ENCODE measurements at places on chromosomes 2 and 18.

- no peak for DNase-seq
Measured at GRCh38 chr18:48129621-48130082, 199.2 kb upstream of the SMAD2 start.

- DNase-seq: no peak
Measured at GRCh38 chr2:241279413-241279812, 36.1 kb downstream of the HDLBP start.

DNA sequence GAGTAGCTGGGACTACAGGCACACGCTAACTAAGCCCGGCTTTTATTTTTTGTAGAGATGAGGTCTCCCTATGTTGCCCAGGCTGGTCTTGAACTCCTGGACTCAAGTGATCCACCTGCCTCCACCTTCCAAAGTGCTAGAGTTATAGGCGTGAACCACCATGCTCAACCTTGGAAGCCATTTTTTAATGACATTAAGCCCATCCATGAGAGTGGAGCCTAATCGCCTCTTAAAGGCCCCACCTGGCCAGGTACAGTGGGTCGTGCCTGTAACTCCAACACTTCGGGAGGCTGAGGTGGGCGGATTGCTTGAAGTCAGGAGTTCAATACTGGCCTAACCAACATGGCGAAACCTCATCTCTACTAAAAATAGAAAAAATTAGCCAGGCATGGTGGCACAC is 41.6 kb upstream of the TFCP2L1 start:
- DNase-seq: no peak

- no peak for DNase-seq
Measured at GRCh38 chr2:162795312-162795711, 43.3 kb downstream of the KCNH7 start.

DNA sequence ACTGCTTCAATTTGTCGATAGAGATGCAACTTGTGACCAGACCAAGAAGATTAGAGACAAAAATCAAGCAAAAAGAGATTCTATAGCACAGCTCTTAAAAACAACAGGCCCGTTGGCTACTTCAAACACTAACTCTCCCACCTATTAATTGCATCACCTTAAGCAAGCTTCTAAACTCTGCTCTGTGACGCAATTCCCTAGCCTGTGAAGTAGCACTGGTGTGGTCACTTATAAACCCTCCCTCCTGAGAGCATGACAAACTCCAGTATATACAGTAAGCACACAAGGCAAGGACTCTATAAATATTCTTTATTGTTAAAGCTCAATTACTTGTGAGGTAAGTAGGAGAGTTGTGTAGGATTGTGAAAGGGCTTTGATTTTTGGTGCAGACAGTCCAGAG is 72.3 kb downstream of the CMPK2 start:
- no peak for DNase-seq

- no peak for DNase-seq
Measured at GRCh38 chr2:38617301-38617700, 14.6 kb upstream of the HNRNPLL start.

GRCh38 chr2:204012072-204012653 is 75.6 kb downstream of the ICOS start:
- DNase-seq: no peak

- no peak for DNase-seq
Measured at GRCh38 chr18:76679259-76679658, 143.1 kb upstream of the ZNF236 start.

- DNase-seq: no peak
Measured at GRCh38 chr2:26767129-26767528, 3.0 kb downstream of the SLC35F6 start.

- DNase-seq: no peak
Measured at GRCh38 chr2:74414441-74414840, 7.0 kb downstream of the C2orf81 start.

DNA sequence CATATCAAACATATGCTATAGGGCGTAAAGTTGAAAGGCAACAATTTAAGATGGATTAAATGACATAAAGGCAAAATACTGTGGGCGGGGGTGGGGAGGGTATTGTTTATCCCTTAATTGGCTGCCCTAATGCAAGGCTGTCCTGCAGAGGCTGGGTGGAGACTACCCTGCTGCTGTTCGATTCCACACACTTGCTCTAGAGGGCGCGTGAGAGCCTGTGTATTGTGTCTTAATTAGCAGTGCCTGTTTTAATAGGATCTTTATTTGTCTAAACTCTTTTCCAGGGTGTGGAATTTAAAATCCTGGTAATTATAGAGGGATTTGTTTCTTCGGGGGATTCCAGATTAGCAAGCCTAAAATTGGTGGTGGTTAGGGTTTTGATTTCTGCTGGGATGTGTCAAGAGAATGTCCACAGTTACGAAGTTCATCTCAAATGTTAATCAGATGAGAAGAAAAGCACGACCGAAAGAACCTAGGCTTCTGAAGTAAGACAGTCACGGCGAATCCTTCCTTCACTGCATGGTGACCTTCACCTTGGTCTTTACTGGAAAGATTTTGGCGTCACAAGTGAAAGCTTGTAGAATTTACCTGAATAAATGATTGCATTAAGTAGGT is 103.5 kb upstream of the MAP3K20 start:
- DNase-seq: peak; percentile 41

- peak; percentile 48 for DNase-seq
Measured at GRCh38 chr2:27720004-27720551, 51.4 kb upstream of the MRPL33 start.

GRCh38 chr2:170404846-170405245 is 226.9 kb downstream of the MYO3B start:
- DNase-seq: no peak

- peak; percentile 64 for DNase-seq
Measured at GRCh38 chr2:71157124-71157793, 26.8 kb downstream of the MPHOSPH10 start.

DNA sequence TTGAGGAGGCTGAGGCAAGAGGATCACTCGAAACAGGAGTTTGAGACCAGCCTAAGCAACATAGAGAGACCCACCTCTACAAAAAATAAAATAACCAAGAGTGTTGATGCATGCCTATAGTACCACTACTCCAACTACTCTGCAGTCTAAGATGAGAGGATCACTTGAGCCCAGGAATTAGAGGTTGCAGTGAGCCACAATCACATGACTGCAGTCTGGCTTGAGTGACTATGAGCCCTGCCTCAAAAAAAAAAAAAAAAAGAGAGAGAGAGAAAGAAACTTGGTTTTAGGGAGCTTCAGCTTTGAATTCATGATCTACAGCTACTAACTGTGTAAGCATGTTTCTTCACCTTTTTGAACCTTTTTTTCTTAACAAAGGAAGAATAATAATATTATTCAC is 119.9 kb downstream of the HNMT start:
- DNase-seq: no peak

- no peak for DNase-seq
Measured at GRCh38 chr18:9404565-9405060, 70.0 kb downstream of the TWSG1 start.

DNA sequence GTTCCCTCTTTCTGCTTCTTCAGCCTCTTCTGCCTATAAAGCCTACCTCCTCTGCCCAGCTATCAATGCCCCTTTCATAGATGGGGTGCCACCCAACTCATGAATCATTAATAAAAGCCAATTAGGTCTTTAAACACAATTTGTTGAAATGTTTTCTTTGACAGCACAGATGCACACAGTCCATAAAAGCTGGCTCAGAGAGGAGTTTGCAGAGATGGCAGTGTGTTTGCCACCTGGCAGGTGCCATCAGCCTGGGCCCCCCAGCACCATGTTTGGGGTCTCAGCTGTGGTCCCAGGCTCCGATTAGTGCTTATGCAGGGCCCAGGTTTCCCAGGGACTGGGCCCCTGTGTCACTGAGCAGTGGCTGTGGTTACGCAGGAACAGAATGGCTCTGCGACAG is 7.9 kb upstream of the MC2R start:
- DNase-seq: no peak

DNA sequence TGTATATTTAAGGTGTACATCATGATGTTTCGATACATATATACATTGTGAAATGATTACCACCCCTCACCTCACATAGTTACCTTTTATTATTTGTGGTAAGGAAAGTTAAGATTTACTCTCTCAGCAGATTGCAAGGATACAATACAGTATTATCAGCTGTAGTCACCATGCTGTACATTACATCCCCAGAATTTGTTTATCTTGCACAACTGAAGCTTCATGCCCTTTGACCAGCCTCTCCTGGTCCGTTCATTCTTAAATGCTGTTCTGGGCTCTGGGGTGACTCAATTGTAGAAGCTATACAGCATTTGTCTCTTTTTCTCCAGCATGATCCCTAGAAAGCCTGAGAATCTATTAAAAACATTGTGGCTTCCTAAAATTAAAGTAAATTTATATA is 90.8 kb downstream of the PTPRM start:
- no peak for DNase-seq

GRCh38 chr2:109372614-109373013 is 241.2 kb downstream of the SEPTIN10 start:
- no peak for DNase-seq

DNA sequence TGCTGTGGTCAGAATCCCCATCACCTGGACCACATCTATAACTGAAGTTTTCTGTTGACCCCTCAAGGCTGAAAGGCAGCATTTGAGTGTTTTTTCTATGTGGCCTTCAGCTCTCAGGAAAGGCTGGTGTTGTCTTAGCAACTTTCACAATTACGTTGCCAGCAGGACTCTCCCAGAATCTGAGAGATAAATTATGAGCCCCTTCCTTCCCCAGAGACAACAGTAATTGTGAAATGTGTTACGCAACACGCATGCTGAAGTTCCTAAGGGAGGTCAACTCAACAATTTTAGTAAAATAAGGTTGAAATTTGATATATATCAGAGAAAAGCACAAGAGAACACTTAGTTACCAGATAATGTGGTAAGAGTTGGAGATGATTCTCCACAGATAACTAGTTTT is 216.5 kb upstream of the SLC8A1 start:
- DNase-seq: no peak

GRCh38 chr2:178397002-178397605 is 53.9 kb downstream of the PRKRA start:
- DNase-seq: no peak

GRCh38 chr18:39753178-39753577 is 2187.6 kb upstream of the CELF4 start:
- DNase-seq: no peak

GRCh38 chr18:51890762-51891161 is 449.2 kb upstream of the DCC start:
- DNase-seq: no peak

GRCh38 chr2:17223211-17223610 is 295.0 kb downstream of the RAD51AP2 start:
- no peak for DNase-seq

DNA sequence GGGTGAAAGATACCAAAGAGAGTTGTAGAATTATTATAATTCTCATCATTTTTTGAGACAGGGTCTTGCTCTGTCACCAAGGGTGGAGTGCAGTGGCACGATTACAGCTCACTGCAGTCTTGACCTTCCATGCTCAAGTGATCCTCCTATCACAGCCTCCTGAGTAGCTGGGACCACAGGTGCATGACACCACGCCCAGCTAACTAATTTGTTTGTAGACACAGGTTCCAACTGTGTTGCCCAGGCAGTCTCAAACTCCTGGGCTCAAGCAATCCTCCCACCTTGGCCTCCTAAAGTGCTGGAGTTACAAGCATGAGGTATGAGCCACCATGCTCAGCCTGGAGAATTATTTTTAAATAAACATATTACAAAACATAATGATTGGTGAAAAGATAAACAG is 92.8 kb upstream of the MSH6 start:
- DNase-seq: no peak

DNA sequence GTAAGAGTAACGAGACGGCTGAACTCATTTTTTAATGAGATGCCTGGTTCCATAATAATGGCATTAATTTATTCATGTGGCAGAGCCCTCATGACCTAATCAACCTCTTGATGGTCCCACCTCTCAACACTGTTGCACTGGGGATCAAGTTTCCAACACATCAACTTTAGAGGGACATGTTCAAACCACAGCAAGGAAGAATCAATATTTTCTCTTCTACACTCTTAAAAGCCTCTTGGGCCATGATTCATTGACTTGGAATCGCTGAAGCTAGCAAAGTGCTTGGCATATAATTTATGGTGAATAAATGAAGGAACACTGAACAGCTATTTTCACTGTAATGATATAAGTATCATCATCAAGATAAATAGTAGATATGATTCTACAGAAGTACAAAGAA is 333.0 kb downstream of the TNS1 start:
- no peak for DNase-seq

DNA sequence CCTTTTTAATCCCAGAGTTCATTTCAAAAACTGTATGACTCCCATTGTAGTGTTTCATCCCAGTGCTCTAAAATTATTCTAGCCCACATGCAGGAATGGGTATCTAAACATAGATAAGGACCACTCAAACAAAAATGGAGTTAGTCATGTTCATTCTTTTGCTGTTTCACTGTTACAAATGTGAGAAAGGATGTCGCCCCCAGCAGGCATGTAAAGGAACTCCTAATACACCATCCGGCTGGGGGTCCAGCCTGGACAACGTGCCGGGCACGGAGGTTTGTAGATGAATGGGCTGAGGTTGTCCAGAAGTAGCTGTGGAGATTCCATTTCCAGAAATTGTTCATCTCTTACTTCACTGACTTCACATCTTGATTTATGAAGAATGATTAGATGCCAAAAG is 101.9 kb upstream of the RAB12 start:
- DNase-seq: no peak

DNA sequence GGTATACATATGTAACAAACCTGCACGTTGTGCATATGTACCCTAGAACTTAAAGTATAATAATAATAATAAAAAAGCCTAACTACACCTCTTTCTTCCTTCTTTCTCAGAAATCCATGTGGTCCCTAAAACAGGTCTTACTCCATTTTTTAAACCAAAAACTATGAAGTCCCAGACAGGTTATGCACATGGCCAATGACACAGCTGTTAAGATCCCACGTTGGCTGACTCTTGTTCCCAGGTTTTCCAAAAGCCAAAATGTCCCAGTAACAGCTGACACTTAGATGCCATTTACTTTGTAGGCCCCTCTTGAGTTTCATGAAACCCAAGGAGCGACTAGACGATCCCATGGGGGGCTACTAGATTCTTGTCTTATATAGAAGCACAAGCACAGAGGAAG is 97.0 kb downstream of the KCNF1 start:
- no peak for DNase-seq

DNA sequence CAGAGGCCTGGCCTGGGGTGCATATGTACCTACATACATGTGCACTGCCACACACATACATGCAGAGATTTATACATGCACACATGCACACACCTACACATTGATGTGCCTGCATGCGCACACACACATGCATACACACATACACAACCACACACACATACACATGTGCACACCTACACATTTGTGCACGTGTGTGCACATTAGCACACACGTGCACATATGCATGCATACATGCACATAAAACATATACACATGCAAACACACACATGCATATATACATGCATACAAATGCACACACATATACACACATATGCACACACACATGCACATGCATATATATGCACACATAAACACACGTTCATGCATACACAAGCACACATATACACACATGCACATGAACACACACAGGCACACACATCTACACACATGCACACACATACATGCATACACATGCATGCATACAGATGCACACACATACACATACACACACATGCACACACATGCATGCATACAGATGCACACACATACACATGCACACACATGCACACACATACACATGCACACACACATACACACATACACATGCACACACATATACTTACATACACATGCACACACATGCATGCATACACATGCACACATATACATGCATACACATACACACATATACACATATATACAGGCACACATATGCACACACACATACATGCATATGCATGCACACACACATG is 23.6 kb upstream of the OTOS start:
- DNase-seq: no peak

GRCh38 chr18:30358555-30358954 is 684.0 kb downstream of the DSC3 start:
- no peak for DNase-seq

- no peak for DNase-seq
Measured at GRCh38 chr18:27349284-27349882, 164.3 kb upstream of the CHST9 start.
